ENCODE measurements at places on chromosomes 3 and 15. TPM values are rescaled to one million over a fixed set of nuclear protein-coding genes. Genes with fewer than 3 reads are reported as not detected.
A peak's percentile ranks its signal among the peaks of the same experiment; 100 is the strongest.

DNA sequence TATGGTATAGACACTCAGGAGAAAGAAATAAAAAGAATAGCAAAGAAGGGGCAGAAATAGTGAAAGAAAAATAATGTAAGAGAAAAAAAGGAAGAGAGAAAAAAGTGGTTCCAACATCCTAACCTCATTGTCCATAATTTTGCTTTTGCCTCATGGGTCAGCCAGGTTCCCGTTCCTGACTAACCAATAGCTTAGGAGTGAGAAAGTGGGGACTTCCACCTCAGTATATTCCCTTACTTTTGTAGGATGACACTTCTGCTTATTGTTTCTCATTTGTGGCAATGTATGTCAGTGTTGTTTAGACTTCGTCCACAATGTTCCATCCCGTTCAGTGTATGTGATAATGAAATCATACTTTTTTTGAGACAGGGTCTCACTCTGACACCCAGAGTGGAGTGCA is 9.3 kb upstream of the SLC12A8 start:
- no peak for DNase-seq

The GOLGA8B gene
- 7.1 TPM for polyA plus RNA-seq

DNA sequence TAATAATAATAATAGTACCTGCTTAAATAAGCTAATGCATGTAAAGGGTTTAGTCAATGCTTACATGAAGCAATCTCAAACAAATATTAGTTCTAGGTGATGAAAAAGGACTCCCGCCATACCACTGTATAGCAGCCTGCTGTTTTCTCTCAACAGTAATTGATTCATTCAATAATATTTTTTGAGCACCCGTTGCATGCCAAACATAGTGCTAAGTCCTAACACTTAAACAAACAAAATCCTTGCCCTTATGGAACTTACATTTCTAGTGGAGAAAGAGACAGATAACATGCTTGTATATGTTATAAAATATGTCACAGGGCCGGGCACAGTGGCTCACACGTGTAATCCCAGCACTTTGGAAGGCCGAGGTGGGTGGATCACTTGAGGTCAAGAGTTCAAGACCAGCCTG is 61.2 kb upstream of the FLNB start:
- no peak for DNase-seq

- no peak for DNase-seq
These were observed 11.3 kb upstream of the LIMD1 start for GRCh38 chr3:45583021-45583851.

The FBLN2 gene
- polyA plus RNA-seq: 4.1 TPM

GRCh38 chr3:46926447-46926846 is 48.9 kb downstream of the PTH1R start:
- no peak for DNase-seq

GRCh38 chr3:54906763-54907162 is 21.1 kb downstream of the LRTM1 start:
- no peak for DNase-seq

The ZNF774 gene
- polyA plus RNA-seq: 0.81 TPM

The WNT5A gene
- 4.0 TPM for polyA plus RNA-seq

The SNX22 gene
- 0.33 TPM for polyA plus RNA-seq

DNA sequence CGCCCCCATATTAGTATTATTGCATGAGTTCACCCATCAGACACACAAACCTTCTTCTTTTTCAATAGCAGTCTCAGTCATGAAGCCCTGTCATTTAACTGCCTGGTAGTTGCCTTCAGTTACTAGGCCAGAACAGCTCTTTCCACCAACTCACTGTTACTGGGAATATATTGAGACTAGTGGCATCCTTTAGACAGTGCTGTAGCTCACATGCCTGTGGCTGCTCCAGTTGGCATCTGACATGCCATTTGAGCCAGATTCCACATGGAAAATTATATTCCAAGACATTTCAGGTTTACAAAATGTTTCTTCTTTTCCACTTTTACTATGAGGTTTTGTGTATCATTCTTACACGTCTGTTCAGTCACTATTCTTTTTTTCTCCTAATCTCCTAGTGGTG is 146.1 kb downstream of the GHSR start:
- no peak for DNase-seq

The DUOXA1 gene
- 5.7 TPM for polyA plus RNA-seq

The ISL2 gene
- polyA plus RNA-seq: 1.8 TPM

DNA sequence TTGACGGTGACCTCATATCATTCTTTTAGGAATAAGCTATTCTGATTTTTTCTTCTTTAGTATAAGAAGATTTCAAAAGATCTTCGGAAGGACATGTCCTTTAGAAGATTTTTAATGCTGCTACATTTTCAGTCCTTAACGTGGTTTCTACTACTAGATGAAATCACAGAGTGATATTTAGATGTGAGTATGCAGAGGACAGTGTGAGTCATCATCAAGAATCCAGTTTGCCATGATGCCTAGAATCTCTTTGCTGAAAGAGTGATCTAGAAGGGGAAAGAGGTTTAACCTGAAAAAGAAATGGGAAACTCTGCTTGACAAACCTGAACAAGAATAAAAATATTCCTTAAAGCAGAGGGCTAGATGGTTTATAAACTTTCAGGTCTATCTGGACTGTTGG is 43.2 kb downstream of the SLC7A14 start:
- DNase-seq: no peak

DNA sequence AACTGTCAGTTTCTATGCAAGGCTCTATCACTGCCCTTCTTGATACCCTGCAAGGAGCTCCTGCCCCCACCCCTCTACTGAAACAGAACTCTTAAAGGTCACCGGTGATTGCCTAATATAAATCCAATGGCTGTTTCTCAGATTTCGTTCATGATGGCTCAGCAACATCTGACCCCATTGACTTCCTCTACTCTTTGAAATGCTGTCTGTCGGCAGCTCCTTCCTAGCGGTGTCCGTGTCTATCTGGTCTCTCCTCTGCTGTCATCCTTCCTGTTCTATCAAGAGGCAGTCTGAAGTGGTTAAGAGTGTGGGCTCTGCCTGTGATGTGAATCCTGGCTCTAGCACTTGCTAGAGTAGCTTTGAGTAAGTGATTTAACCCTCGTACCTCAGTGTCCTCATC is 5.5 kb downstream of the TMEM266 start:
- DNase-seq: no peak

GRCh38 chr3:196377321-196377720 is 39.1 kb upstream of the TM4SF19 start:
- DNase-seq: no peak

The HYAL1 gene
- polyA plus RNA-seq: 1.5 TPM

- no peak for DNase-seq
These were observed 358.5 kb downstream of the WDR72 start for GRCh38 chr15:53400986-53401385.

DNA sequence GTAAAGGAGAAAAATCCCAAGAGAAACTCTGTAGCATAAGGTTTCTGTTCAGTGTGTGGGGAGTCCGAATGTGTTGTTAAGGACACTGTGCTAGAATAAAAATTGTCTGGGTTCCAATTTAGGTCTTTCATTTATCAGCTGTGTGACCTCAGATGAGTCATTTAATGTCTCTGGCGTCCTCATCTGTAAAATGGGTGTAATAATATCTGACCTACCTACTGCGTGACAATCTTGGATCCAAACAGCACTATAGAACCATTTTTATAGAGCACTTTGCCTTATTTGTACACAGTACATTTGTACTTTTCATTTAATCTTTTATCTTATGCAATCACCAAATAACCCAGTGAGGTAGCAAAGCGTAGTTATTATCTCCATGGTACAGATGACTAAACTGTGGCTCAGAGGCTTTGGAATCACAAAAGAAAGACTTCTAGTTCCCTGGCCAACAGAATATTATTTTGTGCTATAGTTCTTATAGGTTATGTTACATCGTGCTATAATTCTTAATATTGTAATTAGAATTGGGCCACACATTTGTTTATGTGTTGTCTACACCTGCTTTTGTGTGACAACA is 46.6 kb upstream of the TNIK start:
- DNase-seq: peak; percentile 47

The VIPR1 gene
- polyA plus RNA-seq: 1.9 TPM

DNA sequence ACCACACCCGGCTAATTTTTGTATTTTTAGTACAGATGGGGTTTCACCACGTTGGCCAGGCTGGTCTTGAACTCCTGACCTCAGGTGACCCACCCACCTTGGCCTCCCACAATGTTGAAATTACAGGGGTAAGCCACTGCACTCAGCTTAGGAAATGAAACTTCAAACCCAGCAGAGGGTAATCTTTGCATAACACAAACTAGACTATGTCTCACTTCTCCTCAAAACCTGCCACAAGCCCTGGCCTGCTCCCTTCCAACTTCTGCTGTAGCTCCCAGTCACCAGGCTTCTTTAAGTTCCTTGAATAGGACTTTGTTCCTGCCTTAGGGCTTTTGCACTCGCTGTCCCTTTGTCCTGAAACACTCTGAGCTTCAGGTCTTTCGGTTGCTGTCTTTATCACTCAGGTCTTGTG is 39.2 kb upstream of the SEMA4B start:
- DNase-seq: peak; percentile 61

GRCh38 chr3:65827076-65827475 is 211.6 kb downstream of the MAGI1 start:
- no peak for DNase-seq

- DNase-seq: no peak
These were observed 390.8 kb upstream of the ZNF385D start for GRCh38 chr3:22141769-22142168.

The SPRED1 gene
- polyA plus RNA-seq: 4.5 TPM

DNA sequence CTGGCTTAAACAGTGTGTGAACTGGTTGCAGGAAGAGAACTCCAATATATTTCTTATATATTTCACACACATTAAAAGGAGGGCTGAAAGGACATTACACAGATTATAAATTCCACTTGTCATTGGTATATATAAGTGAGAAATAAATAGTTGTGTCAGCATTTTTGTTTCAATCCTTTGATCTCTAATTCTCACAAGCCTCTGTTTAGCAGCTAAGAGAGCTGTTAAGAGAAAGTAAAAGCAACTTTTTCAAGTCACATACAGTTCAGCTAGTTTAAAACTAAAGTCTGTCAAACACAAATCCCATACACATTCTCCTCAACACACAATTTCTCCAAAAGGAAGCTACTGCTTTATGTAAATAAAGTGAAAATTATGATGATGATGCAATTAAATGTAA is 70.5 kb upstream of the CCDC39 start:
- no peak for DNase-seq

The COLQ gene
- polyA plus RNA-seq: 0.19 TPM

- DNase-seq: no peak
These were observed 150.1 kb upstream of the CCDC54 start for GRCh38 chr3:107227091-107227490.

DNA sequence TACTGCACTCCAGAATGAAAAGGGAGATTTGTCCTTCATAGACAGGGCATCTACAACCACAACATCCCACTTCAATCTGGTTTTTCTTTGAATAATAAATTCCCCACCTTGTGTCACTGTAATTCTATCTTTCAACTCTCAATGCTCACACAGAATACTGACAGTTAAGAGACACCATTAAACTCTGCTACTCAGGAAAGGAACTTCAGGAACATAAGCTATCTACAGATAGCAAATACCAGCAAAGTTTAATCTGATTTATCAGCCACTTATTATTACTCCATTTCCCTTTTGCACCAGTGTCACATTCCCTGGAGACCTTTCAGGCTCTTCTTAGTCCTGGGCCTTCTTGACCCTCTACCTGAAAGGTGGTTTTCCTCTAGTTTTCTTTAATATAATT is 152.0 kb upstream of the LPP start:
- no peak for DNase-seq

DNA sequence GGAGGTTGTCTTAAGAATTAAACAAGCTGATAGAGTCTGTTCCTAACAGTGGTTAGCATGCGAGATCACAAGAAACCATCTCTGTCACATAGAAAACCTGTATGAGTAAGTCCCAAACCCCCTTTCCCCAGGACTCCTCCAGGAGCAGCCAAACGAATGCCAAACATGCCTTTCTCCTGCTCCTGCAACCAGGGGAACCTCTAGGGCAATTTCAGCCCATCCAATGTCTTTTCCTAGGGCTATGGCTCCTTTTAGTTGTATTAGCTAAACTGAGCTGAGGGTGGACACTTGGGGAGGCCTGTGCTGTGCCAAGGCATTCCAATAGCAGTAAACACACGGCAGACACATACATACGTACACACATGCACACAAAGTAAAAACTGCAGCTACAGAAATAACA is 36.5 kb upstream of the TIMP4 start:
- no peak for DNase-seq

The TRPM1 gene
- polyA plus RNA-seq: not detected

DNA sequence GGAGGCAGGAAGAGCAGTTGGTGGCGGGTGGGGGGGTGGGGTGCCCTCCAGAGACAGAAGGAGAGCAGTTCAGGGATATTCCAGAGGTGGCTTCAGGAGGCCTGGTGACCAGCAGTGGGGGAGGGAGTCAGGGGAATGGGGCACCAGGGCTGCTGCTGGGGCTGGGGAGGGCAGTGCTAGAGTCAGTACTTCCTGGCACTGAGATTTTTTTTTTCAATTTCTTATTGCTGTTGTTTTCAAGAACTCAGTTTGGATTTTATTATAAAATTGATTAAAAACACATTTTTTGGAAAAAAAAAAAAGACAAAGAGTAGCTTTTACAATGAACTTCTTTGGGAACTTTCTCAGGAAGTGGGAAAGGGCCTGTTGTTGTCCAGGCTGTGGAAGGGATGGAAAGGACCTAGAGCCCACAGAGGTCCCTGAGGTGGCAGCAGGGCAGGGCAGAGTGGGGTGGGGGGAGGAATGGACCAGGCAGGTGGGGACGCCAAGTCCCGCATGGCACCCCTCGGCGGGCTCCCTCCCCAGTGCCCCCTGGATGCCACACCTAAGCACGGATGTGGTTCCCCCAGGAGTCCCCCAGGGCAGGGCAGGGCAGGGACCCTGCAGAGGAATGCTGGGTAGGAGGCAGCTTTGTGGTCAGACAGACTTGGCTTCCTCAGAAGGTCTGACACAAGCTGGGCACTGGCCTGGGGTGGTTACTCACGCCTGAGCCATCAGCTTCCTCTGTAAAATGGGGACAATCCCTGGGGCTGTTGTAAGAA is 8.5 kb upstream of the ANPEP start:
- no peak for DNase-seq

DNA sequence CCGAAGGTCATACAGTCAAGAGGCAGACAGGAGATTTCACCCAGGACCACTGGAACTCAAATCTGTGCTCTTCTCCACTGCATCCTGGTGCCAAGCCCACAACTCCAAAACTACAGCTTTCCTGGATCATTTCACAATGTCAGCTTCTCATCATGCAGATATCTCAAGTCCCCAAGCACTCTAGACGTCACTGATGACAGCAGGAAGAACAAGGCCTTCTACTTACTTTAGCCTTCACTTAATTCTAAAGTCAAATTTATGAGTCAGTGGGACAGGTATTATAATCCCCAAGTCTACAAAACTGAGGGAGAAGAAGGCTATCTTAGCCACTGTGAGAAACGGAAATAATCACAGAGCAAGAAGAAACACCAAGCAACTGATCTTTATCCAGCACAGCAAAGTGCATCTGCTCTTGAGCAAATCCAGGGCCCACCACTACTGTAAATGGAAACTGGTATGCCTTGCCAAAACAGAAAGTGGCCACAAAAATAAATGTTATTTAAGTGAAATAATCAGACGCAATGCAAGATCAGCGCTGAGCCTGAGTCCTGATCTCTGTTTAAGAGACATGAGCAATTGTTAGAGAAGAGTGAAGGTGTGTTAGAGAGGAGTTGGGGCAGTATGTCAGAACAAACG is 928 bp downstream of the RAD18 start:
- no peak for DNase-seq

Data from foreskin keratinocyte (primary cell).